GM13977 (cell line): ENCODE measurements at places on chromosomes 2 and 18.

GRCh38 chr18:8537400-8537799 lies 71.8 kb upstream of the RAB12 start:
- no peak for DNase-seq

DNA sequence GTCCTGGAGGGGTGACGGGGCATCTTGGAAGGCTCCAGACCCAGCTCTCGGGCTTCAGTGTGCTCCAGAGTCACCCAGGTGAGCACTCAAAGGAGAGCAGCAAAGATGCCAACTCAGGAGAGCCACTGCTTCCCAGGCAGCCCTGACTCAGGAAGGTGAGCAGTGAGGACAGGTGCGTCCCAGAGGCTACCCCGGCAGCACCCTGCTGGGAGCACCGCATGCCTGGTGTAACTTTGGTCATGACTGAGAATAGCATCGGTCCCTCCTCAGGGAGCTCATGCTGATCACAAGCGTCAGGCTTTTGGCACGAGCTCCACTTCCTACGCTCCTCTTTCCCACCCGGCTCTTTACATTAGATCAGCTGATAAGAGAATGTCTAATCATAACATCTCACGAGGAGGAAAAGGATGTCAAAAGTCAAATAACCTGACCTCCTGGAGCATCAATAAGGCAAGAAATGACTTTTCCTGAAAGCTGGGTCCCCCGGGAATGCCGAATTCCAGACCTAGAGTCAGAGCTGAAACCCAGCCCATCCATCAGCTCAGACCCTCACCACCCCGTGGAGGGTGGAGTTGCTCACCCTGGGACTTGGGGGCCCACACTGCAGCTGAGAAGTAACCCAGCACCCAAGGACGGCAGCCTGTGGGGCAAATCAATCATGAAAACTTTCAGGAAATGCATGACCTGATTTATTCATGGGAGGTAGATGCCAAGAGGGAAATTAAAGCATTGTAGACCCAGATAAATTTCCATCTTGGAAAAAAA lies 248.8 kb downstream of the ACKR3 start:
- DNase-seq = no peak

DNA sequence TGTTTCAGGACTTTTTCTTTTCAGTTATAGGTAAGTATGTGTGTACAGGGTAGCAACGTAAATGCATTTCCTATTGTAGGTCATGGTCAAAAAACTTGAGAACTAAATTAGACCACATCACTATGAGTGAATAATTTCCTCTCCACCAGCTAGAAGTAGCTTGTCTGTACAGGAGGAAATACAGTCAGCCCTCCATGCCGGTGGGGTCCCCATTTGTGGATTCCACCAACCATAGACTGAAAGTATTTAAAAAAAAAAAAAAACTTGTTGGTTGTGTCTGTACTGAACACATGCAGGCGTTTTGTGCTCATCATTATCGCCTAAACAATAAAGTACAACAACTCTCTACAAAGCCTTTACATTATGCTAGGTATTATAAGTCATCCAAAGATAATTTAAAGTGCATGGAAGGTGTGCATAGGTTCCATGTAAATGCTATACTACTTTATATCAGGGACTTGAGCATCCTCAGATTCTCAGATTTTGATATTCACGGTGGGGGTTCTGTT lies 94.2 kb upstream of the NDUFV2 start:
- DNase-seq = no peak

DNA sequence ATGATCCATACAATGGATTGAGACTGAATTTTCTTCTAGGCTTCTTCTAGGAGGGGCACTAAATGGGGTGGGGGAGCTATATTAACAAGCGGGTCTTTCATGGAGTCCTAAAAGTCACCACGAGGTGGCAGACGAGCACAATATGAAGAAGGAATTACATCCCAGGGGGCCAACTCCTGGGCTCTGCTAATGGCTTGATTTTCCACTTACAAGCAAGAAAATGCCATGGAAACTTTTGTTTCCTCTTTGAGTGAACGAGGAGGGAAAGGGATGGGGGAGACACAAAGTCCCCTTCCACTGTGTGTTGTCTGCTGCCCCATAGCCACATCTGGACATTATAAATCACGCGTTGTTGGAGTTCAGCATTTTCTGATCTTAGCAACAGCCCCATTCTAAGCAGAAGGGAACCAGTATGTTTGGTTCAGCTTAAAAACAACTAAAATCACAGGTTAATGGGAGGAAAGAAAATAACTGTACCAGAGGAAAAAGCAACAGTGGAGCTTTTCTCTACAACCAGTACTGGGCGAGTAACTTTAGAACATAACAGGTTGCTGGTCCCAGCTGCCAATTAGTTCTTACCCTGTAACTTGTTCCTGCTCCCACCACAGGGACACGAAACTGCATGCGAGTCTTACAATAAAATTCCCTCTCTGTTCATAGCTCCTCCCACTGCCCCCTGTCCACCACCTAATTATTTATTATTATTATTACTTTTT lies 285.0 kb upstream of the PARD3B start:
- peak; percentile 27 for DNase-seq

DNA sequence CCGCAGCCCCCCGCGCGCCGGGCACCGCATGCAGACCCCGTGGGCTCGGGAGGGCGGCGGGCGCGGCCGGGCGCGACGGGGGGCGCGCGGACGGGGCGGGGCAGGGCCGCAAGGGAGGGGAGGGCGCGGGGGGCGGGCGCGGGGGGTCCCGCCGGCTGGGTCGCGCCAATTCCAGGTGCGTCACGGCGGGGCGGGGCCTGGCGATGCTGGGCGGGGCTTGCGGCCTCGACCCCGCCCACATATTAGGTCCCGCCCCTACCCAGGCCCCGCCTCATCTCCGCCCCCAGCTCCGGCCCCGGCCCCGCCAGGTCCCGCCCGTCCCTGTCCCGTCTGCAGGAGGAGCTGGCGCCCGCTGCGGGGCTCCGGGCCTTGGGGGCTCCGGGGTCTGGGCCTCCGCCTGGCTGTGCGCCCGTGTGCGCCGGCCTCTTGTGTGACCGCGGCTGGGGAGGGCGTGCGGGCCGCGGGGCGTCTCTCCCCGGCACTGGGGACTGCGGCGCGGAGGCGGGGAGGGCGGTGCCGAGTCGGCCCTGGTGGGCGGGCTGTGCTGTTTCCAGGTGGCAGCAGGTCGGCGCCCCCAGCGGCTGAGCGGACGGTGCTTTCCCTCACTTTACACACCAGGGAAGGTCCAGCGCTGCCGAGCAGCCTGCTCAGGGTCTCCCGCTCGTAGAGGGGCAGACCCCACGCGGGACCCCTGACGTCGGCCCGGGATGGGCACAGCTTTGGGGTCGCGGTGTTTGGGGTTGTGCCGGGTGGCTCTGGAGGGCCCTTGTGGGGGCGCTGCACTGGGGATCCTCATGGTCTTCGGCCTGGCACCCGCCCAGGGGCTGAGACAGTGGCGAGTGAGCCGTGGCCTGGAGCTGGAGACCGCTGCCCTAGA lies 554 bp downstream of the ING5 start:
- peak; percentile 95 for DNase-seq

- no peak for DNase-seq
Measured at GRCh38 chr2:158478237-158478636, 21.5 kb downstream of the PKP4 start.

- DNase-seq = no peak
Measured at GRCh38 chr2:34738691-34739090, 1139.6 kb upstream of the FAM98A start.

DNA sequence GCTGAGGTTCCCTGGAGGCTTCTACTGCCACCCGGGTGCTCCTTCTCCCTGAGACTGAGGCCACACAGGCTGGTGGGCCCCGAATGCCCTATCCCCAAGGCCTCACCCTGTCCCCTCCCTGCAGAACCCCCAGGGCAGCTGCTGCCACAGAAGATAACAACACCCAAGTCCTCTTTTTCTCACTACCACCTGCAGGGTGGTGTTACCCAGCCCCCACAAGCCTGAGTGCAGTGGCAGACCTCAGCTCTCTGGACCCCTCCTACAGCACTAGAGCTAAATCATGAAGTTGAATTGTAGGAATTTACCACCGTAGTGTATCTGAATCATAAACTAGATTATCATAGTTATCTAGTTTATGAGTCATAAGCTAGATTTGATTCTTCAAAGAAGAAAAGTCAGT lies 7.3 kb upstream of the CENPA start:
- DNase-seq = no peak

GRCh38 chr2:26685341-26685740 lies 7.2 kb upstream of the KCNK3 start:
- DNase-seq = no peak

DNA sequence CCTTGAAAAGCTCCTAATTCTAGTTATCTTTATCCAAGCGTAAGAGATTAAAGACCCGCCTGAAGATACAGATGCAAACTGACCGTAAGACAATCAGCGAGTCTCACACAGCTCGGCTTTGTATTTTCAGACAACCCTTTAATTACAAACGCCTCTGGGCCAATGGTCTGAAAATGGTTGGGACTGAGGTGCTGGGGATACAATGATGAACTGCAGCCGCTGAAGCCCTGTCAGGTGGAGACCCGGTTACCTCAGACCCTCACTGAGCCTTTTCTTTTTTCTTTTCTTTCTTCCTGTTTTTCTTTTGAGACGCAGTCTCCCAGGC lies 715 bp upstream of the CFAP36 start:
- DNase-seq = peak; percentile 43

- no peak for DNase-seq
Measured at GRCh38 chr2:198874472-198874858, 583.3 kb downstream of the SATB2 start.

DNA sequence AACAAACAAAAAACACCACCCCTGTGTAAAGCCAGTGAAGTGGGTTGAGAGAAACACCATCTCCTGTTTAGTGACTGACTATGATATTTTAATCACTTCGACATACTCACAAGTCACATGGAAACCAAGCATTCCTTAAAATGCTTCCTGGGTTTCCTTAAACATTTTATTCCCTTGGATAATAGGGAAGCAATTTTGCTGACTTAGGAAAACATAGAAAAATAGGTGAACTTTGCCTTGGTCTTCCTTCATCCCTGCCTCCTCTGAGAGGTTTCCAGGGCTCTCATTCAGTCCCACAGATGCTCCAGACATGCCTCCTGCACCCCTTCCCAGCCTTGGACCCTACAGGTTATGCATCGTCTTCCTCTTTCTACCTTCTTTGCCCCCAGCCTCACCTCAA lies 122.6 kb upstream of the SERPINE2 start:
- DNase-seq = no peak

DNA sequence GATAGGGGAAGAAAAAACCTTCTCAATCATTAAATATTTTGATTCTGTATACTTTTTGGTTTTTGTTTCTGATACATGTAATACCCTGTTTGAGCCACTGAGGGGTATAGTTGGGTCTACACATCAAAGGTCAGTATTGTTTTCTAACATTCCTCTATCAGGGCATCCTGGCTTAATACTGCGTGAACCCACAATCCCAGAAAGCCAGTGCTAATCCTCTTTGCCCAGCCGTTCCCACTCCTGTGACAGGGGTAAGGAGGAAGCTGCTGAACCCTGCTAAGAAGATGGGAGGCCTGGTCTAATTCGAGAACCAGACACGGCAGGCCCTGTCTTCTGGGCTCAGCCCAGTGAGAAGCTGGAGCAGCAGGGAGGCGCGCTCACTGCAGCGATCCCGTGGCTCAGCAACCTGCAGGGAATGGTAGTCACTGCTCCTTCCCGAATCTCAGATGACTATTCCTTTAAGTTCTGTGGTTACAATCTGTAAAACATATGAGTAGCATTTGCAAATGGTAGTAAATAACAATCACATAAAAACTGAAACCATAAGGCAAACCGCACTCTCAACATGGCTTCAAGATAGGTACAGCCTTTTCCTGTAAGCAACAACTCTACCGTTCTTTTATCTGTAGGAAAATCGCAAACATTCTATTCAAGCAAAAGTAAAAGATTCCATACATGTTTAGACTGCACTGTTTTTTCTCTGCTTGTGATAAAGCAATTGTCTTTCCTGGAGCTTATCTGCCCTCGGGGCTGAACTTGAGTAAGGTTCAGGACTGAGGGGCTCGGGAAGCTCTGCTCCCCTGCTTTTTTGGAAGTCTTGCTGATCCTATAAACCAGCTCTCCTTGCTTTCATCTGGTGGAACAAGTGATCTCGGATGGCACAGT lies 87.0 kb downstream of the EPB41L3 start:
- DNase-seq = no peak

- no peak for DNase-seq
Measured at GRCh38 chr2:8391584-8391983, 290.3 kb upstream of the ID2 start.

- no peak for DNase-seq
Measured at GRCh38 chr18:31398191-31398590, 21.6 kb downstream of the DSG4 start.

GRCh38 chr2:105795575-105795934 lies 50.8 kb downstream of the NCK2 start:
- DNase-seq = no peak

GRCh38 chr18:31268985-31269406 lies 49.0 kb upstream of the DSG1 start:
- no peak for DNase-seq

- DNase-seq = peak; percentile 60
Measured at GRCh38 chr2:26245810-26246209, 1.1 kb downstream of the HADHB start.
